Activated CD4-positive, alpha-beta memory T cell treated with anti-CD3 and anti-CD28 coated beads for 36 hours (primary cell): ENCODE measurements at places on chromosomes 6 and 20. TPM values are rescaled to one million over a fixed set of nuclear protein-coding genes. Genes with fewer than 3 reads are reported as not detected.
A peak's percentile ranks its signal among the peaks of the same experiment; 100 is the strongest.

DNA sequence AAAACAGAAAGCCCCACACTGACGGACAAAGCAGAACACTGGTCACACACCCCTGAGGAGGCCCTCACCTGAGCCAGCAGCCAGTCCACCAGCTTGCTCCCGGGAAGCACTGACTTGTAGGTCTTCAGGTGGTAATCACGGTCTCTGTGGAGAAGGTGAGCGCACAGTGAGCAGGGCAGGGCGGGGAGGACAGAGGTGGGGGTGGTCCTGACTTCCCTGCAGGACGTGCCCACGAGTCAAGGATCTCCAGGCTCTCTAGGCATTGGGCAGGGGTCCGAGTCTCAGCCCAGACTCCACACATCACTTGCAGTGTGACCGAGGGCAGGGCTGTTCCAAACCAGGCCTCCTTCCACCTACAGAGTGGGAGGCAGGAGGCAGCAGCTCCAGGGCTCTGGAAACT, 151.7 kb downstream of the PREX1 start:
- DNase-seq: no peak

GRCh38 chr6:111980971-111981840, 72.7 kb upstream of the CCN6 start:
- no peak for DNase-seq

- DNase-seq: no peak
Measured at GRCh38 chr6:124955108-124955856, 7.0 kb upstream of the RNF217 start.

GRCh38 chr6:112235956-112236355, 18.4 kb downstream of the LAMA4 start:
- DNase-seq: peak; percentile 82

GRCh38 chr20:731891-732560, 36.3 kb downstream of the SLC52A3 start:
- no peak for DNase-seq

GRCh38 chr6:24827970-24828369, 29.3 kb upstream of the ARMH2 start:
- no peak for DNase-seq

DNA sequence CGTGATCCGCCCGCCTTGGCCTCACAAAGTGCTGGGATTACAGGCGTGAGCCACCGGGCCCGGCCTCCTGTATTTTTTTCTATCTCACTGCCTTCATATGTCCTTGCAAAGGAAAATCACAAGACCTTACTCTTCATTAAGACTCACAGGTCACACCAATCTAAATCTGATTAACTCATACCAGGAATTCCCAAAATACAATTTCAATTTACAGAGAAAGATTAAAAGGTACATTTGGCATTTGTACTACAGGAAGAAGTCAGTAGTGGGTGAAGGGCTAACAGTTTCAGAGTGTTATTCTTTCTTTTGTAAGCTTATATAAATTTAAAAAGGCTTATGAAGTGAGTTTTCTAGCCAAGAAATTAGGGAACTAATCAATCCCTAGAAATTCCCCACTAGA, 87.4 kb downstream of the GPR63 start:
- DNase-seq: no peak

- DNase-seq: no peak
Measured at GRCh38 chr6:89278956-89279355, 36.1 kb downstream of the GABRR2 start.

DNA sequence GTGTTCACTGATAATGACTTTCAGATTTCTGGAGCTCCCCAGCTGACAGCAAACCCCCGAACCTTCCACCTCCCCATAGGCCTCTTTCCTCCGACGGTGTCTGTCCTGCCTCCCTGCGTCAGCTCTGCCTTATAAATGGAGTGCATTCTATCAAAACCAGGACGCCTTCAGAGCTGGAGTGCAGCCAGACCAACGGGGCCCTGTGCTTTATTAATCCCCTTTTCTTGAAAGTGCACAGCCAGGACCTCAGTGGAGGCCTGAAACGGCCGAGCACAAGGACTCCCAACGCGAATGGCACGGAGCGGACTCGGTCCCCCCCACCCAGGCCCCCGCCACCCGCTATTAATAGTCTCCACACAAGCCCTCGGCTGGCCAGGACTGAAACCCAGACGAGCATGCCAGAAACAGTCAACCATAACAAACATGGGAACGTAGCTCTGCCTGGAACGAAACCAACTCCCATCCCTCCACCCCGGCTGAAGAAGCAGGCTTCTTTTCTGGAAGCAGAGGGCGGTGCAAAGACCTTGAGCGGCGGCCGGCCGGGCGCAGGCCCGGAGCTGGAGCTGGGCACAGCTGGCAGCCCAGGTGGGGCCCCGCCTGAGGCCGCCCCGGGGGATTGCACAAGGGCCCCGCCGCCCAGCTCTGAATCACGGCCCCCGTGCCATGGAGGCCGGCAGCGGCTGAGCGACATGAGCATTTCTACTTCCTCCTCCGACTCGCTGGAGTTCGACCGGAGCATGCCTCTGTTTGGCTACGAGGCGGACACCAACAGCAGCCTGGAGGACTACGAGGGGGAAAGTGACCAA, 42.3 kb upstream of the NAA20 start:
- DNase-seq: no peak

DNA sequence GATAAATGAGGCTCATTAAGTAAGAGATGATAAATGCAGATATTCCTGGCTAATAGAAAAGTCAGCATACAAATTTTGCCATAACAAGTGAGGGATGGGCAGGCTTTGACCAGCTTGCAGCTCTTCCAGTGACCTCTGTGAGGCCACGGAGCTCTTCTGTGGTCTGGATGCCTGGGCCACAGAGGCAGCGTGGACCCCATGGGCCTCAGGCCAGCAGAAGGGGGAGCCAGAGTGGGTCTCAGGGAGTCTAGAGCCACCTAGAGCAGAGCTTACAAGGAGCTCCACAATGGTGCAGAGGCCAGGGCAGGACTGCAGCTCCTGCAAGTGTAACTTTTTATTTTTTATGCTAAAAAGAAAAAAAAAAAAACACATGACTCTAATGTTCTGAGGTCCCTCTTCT, 165.1 kb downstream of the ARID1B start:
- DNase-seq: no peak

DNA sequence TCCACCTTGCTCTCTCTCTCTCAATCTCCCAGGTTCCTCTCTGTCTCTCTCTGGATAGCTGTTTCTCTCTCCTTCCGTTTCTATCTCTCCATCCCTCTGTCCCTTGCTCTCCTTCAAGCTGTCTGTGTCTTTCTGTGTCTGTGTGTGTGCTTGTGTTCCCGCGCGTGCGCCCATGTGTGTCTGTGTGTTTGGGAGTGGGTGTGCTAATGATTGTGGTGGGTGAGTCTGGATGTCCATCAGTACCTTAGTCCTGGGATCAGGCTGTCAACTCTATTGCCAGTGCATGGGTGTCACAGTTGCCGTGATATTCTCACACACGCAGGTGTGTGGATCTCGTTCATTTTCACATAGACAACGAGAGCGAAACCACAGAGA, 1380.6 kb upstream of the DEFB115 start:
- DNase-seq: no peak

DNA sequence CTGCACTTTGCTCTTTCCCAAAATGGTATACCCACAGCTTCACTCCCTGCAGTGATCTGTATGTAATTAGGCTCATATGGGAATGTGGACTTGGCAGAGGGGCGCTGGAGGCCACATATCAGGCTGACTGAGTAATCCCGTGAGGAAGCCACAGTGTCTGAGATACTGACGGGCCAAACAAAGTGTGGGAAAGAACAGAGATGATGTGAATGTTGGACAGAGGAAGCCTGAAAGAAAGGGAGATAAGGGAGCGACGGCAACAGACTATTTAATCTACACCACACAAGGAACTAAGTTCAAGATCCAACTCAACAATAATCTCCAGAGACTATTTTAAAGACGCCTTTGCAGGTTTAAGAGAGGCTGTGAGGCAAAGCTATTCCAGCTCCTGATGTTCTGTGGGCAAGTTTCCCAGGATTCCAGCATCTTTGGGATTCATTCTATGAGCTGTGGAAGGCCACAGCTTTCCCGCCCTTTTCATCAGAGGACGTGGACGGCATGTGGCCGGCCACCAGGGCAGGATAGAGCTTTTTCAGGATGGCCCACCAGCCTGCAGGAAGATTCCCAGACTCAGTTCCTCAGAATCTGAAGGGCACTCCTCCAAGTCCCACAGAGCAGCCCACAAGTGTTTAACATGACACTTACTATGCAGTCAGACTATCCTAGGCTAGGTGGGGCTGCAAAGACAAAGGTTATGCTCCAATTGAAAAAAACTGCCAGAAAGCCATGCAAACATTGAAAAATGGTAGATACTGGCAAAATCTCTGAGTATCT, 237.5 kb downstream of the ATXN1 start:
- DNase-seq: no peak

- no peak for DNase-seq
Measured at GRCh38 chr20:36113566-36114250, 40.8 kb upstream of the EPB41L1 start.

DNA sequence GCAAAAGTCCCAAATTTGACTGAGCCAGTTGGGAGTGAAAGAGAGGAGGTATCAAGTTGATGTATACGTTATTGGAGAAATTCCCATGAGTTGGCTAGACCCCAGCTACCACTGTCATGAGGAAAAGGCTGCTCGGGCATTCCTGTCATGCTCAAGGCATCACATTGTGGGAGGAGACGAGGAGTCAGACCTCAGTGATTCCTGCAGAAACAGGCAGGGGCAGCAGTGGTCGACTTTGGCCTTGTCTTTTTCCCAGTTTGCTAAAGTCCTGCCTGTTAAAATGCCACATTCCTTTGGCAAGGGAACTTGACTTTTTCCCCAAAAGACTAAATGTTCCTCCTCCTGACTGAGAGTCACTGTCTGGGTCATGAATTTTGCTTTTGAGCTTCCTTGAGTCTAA, 295.5 kb upstream of the HS3ST5 start:
- DNase-seq: no peak

- DNase-seq: no peak
Measured at GRCh38 chr6:146381486-146381885, 162.1 kb upstream of the RAB32 start.

DNA sequence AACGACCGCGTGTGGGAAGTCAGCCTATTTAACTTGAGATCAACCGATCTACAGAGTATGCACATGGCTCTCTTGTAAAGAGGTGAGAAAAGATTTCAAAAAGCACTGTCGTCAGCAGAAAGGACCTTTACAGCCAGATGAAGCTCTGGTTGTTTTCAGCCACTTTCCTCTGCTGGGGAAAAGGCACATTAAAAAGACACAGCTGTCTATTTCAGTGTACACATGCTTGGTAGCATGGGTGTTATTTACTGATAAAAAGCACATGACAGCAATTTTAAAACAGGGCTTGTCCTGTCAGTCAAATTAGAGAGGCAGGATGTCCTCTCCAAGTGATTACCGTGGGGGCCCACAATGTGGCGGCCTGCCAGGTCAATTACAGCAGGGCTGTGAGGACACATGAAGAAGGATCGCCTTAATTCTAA, 188.9 kb downstream of the PRKN start:
- no peak for DNase-seq

DNA sequence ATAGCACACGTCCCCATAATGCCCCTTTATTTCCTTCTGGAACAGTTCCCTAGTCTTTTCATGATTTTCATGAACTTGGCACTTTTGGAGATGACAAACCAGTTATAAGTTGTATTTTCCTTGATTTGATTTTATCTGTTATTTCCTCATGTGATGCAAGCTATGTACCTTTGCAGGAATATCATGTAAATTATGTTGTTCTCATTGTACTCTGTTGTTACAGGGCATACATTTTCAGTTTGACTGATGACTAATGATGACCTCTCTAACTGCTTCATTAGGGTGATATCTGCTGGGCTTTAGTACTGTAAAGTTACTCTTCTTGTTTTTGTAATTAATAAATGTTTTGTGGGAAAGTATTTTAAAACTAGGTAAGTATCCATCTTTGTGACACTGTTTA, 147.3 kb downstream of the ZFAND3 start:
- DNase-seq: no peak

DNA sequence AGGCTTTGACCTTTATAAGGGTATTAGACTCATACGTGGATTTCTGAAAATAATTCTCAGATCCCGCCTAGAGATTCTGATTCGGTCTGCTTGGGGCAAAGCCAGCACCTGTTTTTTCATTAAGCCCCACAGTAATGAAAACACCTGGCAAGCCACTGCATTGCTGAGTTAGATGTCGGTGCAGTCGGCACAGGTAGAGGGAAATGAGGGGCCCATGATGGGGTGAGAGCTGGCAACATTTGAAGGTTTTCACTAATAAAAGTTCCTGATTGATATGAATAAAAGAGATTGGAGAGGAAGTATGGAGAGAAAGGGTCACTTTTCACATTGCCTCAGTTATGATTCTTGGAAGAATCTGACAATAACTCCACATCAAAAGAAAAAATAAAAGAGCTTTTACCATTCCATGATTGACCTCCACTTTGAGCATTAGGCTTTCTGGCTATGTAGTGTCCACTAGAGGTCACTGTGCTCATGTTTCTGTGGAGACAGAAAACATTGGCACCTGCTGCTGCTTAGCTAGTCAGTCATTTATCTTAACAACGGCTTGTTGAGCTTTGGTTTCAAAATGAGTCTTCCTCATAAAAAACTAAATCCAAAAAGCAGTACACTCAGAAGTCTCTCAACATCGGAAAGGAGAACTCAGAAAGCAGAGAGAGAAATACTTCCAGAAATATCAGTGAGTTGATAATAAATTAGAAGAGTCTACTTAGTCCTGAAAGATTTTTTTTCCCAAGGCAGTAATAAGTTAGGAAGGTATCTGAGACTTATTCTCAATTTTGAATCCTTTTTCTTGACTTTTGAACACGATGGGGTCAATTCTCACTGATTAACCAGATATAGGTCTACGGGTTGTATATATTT, 53.3 kb upstream of the KLHL31 start:
- peak; percentile 34 for DNase-seq

DNA sequence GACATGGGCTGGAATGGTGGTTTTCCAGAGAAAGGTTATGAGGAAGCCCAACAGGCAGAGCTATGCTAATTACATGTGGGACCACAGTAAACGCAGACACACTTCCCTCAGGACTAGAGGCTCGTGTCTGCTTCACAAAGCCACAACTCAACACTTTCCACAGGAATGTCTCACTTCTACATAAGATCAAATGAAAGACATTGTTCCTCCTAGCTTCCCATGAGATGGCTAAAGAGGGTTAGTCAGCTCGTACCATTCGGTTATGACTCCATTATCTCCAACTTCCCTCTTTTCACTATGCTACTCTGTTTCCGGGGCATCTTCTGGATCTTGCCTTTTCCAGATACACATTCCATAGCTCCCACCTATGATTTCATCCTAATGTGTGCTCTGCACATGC, 29.1 kb upstream of the ZC3H12D start:
- DNase-seq: no peak

Gene GSTA2
- not detected for total RNA-seq

Gene ARMH2
- not detected for total RNA-seq

Gene TMEM217
- 2.2 TPM for total RNA-seq

Gene KCNK5
- total RNA-seq: 16.5 TPM

Gene SLC44A4
- not detected for total RNA-seq

Gene DZANK1
- total RNA-seq: 1.6 TPM

Gene CST5
- total RNA-seq: not detected

Gene SGK2
- 0.62 TPM for total RNA-seq

Gene MCHR2
- not detected for total RNA-seq

Gene SMOC2
- not detected for total RNA-seq

Gene L3MBTL3
- total RNA-seq: 5.2 TPM

Gene PDYN
- not detected for total RNA-seq

Gene GCM1
- total RNA-seq: not detected
